ENCODE measurements at places on chromosomes 11 and 22.

DNA sequence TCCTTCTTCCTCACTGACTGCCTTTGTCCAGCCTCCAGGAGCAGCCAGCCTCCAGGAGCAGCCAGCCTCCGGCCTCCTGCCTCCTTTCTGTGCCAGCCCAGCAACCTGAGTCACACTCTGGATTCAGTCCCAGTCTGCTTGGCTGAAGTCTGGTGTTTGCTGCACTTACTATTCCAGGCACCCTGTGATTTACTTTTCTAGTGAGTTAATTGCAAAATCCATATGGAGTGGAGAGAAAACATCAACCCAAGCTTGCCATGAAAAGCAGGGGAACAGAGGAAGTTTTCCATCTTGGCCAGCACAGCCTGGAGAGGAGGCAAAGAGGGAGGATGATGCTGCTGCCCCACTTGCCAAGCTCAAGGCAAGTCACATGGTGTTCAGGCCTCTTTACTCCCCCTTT, 400.5 kb downstream of the TENM4 start:
- DNase-seq = no peak

DNA sequence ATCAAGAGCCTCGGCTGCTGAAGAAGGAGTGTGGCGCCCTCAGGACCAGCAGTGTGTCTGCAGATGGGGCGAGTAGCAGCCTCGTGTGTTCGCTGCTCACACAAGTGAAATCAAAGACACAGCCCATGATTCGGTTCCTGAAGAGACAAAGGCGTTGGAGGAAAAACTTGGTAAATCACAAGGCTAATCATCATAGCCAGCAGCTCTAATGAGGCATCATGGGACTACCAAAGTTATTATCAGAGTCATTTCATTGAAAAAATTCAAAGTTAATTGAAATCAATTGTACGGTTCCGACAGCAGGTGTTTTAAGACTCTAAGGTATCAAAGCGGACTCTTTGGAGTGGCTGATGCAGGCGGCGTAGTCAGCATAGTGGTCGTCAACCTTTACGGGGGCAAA, 9.5 kb downstream of the PHF21B start:
- no peak for DNase-seq

GRCh38 chr22:24728790-24729637, 45.5 kb downstream of the PIWIL3 start:
- no peak for DNase-seq

- no peak for DNase-seq
Observed at GRCh38 chr22:43128928-43129424, 14.2 kb downstream of the MCAT start.

GRCh38 chr11:76897233-76897632, 36.5 kb downstream of the ACER3 start:
- no peak for DNase-seq

- no peak for DNase-seq
Observed at GRCh38 chr11:71223671-71224660, 28.4 kb downstream of the SHANK2 start.

DNA sequence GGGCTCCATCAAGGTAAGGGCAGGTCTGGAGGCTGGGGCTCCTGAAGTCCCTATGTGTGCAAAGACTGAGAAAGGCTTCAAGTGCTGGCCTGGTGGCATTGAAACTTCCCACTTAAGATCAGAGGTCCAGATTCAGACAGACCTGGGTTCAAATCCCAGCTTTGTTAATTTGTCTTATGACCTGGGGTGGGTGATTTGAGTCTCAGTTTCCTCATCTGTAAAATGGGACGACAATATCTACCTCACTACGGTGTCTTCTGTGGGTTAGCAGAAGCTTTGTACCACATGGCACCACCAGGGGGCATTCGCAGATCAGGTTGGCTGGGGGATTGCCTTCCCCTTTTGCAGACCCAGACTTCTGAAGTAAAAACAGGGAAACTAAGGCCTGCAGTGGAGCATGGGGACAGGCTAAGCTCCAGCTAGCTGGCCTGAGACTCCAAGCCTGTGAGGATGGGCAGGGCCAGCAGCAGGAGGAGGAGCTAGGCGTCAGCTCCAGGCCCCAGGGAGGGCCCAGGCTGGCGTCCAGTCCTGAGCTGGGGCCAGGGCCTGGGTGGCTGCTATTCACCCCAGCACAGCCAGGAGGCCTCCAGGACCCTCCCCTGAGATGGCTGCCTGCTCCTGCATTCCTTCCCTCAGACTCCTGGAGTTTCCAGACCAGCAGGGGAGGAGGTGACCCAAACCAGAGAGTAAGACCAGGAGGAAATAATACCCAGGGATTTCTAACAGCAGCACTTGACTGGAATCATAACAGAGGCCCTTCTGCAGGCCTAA, 1.5 kb downstream of the CASTOR1 start:
- DNase-seq = peak; percentile 75

DNA sequence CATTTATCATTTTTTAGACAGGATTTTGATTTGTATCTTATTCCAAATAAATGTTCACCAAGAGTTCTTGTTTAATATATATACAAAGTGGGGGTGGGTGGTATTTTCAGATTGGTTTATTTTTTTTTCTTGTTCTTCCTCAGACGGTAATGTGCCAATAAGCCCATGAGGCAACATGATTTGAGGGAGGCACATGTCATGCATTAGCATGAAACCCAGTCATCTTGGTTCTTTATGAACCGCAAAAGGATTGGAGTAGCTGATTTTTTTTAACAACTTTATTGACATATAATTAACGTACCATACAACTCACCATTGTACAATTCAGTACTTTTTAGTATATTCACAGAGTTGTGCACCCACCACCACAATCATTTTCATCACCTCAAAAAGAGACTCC, 2.7 kb downstream of the BCL2L13 start:
- no peak for DNase-seq

- no peak for DNase-seq
Observed at GRCh38 chr11:45341372-45341771, 55.2 kb upstream of the SYT13 start.

GRCh38 chr22:20559174-20559760, 51.9 kb downstream of the MED15 start:
- no peak for DNase-seq

DNA sequence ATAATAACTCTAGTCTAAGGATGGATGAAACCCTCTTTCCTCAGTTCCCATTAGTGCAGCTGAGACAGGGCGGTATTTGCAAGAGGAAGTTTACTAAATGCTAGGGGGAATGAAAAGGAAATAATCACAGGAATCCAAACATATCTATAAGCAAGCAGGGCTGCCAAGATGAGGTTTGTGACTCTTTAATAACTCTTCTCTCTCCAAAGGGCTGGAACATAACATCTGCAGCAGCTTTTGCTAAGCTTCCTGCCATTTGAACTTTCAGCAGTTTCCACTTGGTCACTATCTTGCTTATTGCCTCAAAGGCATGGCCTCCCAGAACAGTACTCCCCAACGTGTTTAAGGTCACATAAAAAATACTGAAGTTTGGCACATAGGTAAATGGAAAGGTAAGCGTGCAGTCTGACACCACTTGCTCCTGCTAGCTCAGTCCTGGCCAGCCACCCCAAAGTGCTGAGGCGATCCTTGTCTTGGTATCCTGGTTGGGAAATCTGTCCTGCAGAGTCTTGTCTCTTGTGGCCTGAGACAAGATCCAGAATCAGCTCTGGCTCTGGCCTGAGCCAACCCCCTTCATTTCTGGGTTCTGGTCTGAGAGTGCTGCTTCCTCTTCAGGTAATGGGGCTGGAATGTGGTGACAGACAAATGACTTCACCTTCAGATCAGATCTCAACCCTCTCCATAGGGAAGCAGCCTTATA, 81.8 kb downstream of the KCNC1 start:
- no peak for DNase-seq

DNA sequence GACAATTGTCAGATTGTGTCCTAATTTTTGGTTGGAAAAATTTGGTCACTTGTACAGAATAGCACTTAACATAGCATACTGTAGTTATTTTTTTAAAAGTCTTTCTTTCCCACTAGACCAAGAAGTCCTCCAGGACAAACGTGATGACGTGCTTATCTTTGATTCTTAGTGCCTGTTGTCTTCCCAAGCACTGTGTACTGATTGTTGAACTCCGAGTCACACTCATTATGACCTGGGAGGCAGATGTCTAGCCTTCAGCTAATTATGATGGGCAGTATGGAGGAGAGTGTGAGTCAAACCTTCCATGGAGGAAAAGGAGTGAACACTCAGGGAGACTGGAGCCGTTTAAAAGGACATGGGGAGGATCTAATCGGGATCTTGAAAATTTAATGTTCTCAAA, 119.8 kb downstream of the SPON1 start:
- no peak for DNase-seq

DNA sequence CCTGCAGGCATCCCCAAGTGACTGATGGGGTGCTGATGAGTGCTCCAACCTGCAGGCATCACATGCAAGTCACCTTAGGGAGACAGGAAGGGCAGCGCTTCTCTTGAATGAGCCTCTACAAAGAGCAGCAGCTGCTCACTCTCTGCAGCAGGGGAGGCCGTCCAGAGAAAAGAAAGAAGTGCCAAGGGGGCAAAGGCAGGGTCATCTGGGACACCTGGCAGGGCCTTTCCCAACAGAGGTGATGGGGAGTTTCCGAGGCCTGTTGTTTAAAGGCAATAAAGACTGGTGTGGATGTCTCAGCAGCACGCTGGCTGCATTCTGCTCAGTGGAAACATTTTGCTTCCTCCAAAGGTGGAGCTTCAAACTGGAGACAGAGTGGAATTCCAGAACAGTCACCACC, 113.7 kb downstream of the ETS1 start:
- no peak for DNase-seq

DNA sequence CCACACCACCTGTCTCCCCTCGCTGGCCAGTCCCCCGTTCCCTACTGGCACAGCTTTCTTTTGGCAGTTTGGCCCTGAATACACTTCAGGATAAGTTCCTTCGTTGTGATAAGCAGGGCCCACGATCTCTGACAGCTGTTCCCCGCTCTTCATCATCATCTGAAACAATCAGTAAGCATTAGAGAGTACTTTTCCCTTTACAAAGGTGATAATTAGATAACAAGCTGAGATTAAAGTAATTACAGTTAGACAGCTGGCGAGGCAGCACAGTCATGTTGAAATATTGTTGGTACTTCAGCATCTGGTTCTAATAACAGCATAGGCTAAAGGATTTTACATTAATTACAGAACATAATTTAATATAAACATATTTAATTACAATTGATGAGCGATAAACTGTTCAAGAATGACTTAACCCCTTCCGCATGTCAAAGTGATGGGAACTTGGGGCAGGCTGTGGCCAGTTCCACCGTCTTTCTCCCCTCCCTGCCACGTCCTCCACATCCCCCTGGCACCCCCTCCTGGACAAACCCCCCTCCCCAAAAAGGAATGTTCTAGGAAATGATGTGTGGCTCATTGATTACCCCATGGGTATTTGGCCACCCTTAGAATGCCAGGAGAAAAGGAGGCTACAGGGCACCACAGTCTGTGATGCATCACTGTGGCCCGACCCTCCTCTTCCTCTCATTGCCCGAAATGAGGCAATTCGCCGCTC, 134.9 kb downstream of the RCN1 start:
- no peak for DNase-seq

DNA sequence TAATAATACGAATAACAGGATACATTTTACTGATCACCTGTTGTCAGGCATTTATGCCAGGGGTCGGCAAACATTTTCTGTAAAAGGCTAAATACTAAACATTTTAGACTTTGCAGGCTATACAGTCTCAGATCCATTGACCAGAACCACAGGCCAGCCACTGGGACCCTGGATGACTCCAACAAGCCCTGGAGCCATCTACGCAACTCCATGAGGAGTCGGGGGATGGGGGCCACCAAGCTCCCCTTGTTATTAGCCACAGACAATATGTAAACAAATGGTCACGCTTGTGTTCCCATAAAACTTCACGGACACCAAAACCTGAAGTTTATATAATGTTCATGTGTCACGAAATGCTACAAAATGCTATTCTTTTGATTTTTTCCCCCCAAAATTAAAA, 54.4 kb upstream of the EMID1 start:
- no peak for DNase-seq

DNA sequence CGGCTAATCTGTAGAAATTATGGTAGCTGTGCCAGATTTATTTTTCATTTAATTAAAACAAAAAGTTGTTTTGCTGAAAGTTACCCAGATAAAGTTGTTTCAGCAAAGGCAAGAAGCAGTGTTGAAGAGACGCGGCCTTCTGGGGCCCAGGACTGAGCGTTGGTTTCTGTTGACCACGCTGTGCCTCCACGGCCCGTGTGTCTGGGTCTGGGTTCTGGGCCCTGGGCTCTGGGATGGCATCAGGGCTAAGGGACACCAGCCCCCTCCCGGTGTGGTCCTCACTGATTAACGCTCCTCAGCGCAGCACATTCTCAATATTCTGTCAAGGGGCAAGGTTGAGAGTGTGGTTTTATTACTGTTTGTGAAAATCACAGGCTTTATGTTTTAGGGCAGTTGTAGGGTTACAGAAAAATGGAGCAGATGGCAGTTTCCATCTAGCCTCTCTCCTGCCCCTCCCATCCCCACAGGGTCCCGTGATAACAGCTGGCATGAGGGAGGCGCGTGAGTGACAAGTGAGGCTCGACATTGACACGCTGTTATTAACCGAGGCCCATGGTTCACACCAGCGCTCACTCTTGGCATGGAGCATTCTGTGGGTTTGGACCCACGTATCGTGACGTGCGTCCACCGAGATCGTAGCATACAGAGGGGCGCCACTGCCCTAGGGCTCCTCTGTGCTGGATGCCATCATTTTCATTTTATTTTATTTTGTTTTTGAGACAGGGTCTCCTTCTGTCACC, 1231.4 kb downstream of the BRD1 start:
- DNase-seq = no peak

DNA sequence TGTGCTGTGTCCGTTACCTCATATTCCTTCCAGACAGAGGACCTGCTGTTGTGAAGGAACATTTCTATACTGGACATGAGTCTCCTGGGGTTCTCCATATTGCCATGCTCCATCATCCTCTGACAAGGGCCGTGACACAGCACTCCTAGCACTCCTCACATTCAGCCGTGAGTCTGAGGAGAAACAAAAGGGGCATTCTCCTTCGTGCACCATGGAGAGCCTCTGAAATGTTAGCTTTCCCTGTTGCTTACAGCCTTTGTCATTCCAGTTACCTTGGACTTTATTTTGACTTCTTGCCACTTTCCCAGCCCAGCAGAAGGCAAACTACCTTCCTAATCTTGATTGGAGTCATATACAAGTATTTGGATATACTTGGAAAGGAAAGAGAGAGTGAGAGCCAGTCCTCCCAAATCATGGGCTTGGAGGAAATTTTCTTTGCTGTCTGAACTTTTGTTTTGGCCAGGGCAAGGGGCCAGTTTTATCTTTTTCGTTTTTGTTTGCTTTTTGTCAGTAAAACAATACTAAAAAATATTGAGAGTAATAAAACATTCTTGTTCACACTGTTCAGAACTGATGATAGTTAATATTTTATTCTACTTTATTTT, 29.1 kb upstream of the TECTA start:
- DNase-seq = no peak

All from stimulated activated CD8-positive, alpha-beta memory T cell treated with anti-CD3 and anti-CD28 coated beads, Interleukin-7, amount 100 ng/mL, for 4 hours (primary cell).